Heart right ventricle (tissue), 16 donors: ENCODE measurements at places on chromosomes 7 and 10. TPM values are rescaled to one million over a fixed set of nuclear protein-coding genes. Genes with fewer than 3 reads are reported as not detected.

DNA sequence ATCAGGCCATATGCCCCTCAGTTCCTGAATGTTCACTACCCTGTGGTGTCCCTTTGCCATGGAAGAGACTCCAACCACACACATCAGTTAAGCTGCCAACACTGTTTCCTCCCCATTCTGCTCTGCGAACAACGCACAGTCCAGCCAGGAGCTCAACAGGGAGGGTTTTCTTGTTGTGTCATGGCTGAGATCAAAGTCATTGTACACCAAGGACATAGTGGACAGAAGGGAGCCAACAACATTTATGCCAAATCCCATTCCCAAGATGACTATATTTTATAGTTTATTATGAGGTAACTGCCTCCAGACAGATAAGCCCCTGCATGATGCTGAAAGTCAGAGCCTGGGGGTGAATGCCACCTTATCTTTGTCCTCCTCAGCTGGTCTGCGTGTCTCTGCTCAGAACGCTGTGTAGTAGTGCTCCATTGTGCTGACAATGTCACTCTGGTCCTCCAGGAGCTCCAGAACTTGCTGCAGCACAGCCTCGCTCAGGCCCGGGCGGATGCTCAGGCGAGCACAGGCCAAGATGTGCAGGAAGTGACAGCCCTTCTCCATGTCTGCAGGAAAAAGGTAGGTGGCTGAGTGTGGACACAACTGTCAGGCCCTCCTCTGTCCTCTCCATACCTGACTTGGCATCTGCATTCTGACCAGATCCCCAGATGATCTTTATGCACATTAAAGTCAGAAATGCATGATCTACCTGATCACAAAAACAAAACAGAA lies 27.1 kb upstream of the SH3PXD2A start:
- DNase-seq, result no peak

The CARD11 gene
- 0.22 TPM for polyA plus RNA-seq

DNA sequence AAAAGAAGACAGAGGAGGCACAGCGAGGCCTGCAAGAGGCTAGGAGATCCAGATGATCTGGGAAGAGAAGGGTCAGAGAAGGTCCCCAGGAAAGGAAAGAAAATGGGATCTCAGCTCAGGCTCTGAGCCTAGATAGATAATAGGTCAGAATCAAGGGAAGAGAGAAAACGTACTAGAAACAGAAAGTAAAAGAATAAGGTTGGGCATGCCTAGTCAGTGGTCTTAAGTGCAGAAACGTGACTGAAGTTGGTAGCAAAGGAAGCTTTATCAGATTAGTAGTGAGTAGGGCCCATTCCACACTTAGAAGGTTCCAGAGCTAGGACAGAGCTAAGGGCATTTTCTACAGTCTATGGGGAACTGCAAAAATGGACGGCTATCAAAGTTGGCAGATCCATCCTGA lies 84.8 kb upstream of the ASAH2 start:
- DNase-seq, result no peak

- DNase-seq, result peak; percentile 41
Measured at GRCh38 chr10:7410301-7410861, 453 bp downstream of the SFMBT2 start.

The ZNF248 gene
- polyA plus RNA-seq, result 3.8 TPM

DNA sequence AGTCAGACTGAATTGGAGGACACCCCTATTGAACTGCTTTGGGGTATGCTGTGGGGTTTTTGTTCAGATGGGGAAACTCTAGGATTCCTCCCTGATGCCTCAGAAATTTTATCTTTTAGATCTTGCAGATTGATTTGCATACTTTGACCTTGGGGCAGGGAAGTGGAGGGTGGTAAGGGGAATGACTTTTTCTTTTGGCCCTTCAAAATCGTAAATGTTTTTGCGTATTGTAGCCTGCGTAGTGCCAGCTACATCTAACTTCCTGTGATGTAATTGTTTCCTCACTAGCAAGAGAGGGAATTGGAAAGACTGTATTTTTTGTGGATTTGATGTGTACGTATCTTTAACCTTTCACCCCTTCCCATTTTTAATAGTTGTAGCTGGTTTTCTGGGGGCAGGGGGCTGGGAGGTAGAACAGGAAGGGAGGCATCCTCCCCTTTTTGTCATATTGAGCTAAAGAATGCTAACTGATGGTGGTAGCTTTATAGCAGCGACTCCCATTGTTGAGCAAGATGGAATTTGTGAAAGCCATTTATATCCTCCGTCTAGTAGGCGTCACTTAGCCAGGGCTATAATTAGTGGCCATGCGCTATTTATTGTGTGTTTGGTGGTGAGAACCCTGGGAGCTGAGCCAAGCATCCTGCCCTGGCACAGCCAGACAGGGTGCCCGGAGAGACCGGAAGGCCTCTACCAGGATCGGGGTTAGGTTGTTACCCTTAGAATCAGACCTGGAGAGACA lies 11.3 kb downstream of the DUSP5 start:
- DNase-seq, result peak; percentile 59

DNA sequence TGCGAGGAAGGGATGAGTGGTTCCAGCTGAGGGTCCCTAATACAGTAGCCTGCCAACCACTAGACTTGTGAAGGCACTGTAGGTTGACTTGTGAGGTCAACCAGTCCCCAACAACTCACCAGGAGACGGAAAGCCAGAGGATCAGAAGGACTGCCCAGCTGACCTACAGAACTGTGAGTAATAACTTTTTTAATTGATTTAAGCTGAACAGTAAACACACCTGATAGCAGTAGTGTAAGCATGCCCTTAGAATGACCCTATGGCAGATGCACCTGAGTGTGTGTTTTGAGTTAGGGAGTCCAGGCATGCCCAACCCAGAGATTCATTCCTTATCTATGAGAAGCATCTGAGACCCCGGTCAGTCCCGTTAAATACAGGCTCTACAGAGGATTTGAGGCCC lies 14.1 kb downstream of the PRLHR start:
- DNase-seq, result no peak

GRCh38 chr10:22723343-22723779 lies 9.0 kb upstream of the PIP4K2A start:
- DNase-seq, result no peak

GRCh38 chr7:20598459-20599309 lies 16.8 kb upstream of the ABCB5 start:
- DNase-seq, result no peak

GRCh38 chr10:91672021-91672608 lies 39.2 kb upstream of the PPP1R3C start:
- no peak for DNase-seq

The MKI67 gene
- 0.09 TPM for polyA plus RNA-seq

The NDUFB8 gene
- polyA plus RNA-seq, result 750 TPM

The OR6V1 gene
- polyA plus RNA-seq, result not detected

The PTPRN2 gene
- polyA plus RNA-seq, result 1.5 TPM

GRCh38 chr7:154965014-154965413 lies 37.9 kb downstream of the PAXIP1 start:
- no peak for DNase-seq

DNA sequence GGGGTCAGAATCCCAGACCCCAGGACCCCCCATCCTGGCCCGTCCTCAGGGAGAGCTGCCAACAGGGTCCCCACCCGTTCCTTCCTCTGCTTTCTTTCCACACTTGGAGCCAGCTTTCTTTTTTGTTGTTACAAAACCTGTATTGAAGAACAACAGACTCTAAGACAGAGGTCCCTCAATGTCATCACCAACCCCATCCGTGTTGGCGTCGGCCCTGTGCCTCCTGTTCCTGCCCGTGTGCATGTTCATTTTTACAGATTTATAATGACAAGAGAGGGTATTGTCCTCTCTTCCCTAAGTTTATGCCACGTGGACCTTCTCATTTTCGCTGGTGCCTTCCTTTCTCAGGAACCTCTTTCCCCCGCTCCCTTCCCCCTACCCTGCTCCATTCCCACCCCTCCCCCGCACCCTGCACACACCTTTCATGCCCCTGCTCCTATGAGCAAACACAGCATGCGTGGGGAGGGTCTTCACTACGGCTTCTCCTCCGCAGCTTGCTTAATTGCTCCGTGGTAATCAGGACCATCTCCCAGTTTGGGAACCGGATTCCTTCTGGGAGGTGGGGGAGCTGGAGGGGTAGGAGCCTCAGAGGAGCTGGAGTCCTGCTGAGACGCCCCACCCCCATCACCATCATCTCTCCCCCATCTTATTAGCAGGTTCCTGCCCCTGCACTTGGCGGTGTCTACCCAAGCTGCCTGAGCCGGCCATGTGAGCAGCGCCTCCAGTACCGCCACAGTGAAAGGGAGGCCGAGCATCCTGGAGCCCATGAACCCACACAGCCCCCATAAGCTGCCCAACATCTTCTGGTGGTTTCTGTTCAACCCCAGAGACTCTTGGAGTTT lies 88.0 kb upstream of the INSIG1 start:
- DNase-seq, result no peak

DNA sequence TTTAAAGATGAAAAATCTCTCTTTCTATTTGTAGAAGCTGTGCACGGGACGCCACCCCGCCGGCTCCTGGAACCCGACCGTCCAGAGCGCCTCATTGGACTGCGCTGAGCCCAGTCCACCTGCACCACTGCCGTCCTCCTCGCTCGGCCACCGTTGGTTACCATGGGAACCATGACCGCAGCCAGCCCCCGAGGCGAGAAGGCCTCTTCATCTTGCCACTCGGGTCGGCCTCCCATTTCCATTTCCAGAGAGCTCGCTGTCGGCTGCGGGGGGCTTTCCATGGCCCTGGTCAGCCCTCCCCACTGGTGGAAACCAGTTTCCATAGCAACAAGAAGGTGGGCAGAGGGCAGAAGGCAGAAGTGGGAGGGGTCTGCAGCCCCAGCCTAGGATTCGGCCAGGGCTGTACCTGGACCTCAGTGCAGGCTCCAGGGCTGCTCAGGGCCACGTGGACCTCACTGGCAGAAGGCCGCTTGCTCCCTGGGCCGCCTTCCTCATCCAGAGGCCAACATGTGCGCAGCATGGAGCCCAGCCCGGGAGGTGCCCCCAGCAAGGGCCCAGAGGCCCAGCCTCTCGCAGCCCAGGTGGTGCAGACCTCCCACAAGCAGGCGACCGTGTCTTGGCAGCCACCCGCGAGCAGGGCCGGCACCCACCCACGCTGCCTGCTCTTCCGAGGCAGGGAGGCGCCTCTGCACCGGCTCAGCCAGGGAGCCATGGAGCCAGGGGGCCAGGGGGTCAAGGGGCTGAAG lies 283.5 kb upstream of the PPP2R2D start:
- no peak for DNase-seq

GRCh38 chr10:7795605-7796004 lies 7.6 kb downstream of the ATP5F1C start:
- DNase-seq, result no peak

The XRCC2 gene
- 0.06 TPM for polyA plus RNA-seq

DNA sequence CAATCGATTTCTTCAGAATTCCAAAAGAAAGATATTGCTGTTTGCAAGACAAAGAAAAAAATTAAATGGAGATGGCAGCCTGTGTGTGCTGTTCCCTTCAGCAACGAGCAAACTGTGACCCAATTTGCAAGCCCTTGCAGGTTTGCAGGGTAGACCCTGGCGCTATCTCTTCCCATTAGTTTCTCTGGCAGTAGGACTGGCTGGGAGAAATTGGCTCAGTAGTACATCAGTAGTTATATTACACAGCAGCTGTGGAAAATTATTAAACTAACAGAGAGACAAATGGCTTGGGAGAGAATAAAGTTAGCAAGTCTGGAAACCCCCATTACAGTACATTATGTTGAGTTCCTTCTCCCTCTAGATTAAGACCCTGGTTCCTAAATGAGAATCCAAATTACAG lies 116.4 kb upstream of the ITGB1 start:
- DNase-seq, result no peak

- no peak for DNase-seq
Measured at GRCh38 chr7:83204715-83205114, 42.0 kb upstream of the PCLO start.

The SCRN1 gene
- 4.2 TPM for polyA plus RNA-seq

- DNase-seq, result no peak
Measured at GRCh38 chr10:43044961-43045621, 31.8 kb upstream of the RET start.

GRCh38 chr10:114393482-114393881 lies 10.8 kb downstream of the AFAP1L2 start:
- no peak for DNase-seq

The IMMP2L gene
- 12.7 TPM for polyA plus RNA-seq

- no peak for DNase-seq
Measured at GRCh38 chr7:92964141-92964540, 127.8 kb upstream of the CDK6 start.

The CCDC186 gene
- polyA plus RNA-seq, result 7.2 TPM

The PRPF18 gene
- polyA plus RNA-seq, result 13.1 TPM

DNA sequence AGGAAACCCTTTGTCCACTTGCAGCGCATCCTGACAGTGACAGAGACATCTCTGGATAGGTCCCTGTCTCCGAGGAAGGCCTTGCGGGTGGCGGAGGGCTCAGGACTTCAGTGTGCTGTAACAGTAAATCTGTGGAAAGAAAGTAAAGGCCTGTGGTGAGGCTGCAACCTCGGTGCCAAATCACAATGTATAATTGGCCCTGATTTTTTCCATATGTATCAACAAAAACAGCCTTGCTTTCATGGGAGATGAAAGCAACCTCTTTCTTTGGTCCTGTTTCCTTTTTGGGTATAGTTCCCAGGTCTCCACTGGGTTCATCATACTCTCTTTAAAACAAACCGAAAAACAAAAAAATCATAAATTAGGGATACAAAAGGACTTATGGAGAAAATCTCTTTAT lies 110.9 kb upstream of the BMPER start:
- no peak for DNase-seq

DNA sequence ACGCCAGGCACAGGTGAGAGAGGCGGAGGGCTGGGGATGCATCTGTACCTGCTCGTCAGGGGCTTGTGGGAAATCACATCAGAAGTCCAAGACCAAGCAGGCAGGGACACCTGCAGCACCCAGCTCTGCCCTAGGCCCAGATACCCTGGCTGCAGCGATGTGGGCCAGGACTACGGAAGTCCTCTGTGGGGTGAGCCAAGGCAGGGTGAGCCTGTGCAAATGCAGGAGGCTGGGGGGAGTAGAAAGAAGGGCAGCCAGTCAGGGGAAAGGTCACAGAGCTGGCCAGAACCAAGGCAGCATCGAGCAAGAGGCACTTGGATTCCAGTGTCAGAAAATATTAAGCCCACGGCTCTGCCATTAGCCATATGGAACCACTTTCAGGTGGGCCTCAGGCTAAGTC lies 85.2 kb downstream of the TNS3 start:
- DNase-seq, result no peak

DNA sequence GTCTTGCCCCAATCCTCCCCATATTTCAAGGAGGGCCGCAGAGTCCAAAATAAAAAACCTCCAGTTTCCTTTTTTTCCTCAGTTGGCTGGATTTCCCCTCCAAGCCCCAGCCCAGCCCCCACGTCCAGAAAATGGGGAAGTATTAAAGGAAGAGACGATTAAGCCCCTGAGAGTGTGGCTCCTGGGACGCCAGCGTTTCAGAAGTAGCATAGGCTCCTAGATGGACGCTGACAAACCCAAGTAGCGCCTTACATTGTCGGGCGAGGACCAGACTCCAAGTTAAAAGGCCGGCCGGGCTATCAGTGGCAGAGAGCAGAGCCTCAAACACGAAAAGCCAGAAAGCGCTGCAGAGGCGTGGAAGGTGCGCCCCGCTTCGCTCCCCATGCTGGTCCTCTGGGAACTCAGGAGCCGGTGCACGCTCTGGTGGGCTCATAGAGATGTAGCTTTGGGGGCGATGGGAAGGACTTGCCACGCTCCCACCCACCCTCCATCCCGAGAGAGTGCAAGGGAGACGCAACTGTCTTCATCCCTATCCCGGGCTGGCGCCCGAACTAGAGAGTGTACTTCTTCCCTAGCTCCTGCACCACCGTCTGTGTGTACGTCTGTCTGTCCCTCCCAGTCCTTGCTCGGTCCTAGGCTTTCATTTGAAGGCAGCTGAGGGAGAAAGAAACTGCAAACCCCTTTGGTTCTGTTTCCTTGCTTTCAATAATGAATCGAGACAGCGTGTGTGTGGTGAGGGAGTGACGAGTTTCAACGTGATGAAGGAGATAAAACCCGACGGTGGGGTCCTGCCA lies 6.3 kb upstream of the EMX2 start:
- DNase-seq, result no peak

The ACTA2 gene
- polyA plus RNA-seq, result 98.0 TPM

GRCh38 chr10:62084451-62084850 lies 183.0 kb downstream of the ARID5B start:
- no peak for DNase-seq
